Thyroid gland (tissue), 4 donors: ENCODE measurements at places on chromosomes 12 and 14. TPM values are rescaled to one million over a fixed set of nuclear protein-coding genes. Genes with fewer than 3 reads are reported as not detected.

Gene CCDC197
- not detected for total RNA-seq

Gene PZP
- not detected for total RNA-seq

Gene INHBC
- 0.33 TPM for total RNA-seq

Gene PMCH
- not detected for total RNA-seq

Gene DDX11
- total RNA-seq = 33.9 TPM

Gene ABCD2
- 0.68 TPM for total RNA-seq

DNA sequence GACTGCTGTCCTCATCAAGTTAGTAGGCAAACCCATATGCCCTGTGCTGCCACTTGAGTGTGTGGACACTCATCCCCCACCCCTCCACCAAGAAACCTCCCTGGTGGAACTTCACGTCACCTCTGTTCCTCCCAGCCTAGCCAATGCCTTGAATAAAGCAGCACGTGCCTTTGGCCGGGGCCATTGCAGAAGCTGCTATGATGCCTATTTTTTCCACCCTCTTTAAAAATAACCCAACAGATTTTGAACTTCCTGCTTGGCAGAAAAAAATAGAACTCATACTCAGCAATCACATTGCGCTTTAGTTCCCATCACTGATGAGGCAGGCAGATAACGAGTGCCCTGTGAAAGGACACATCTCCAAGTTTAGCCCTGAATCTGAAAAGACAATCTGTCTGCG is 23.1 kb upstream of the PWP1 start:
- no peak overlapping the region for H3K4me3 ChIP-seq
- H3K27ac ChIP-seq = no peak overlapping the region
- peaks cover 4% of the 10 kb centered on the region for H3K36me3 ChIP-seq
- H3K4me1 ChIP-seq = no peaks in the 10 kb centered on the region
- no peak for DNase-seq

DNA sequence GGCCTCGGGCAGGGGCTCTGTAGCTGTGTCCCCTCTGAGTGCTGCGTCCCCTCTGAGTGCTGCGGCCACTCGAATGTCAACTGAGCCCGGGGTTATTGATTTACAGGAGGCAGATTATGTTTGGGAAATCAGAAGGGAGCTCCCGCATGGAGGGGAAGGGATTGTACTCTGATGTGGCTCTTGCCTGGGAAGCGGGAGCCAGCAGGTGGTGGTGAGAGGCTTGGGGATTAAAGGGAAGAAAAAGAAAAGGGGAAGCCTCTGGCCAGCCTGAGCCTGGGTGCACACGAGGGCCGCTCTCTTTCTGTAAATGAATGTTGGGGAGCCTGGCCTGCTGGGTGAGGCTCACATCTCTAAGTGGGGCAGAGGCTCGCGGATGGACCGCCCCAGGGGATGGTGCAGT is 143.7 kb downstream of the AACS start:
- no peak for DNase-seq
- H3K4me1 ChIP-seq = no peaks in the 10 kb centered on the region
- no peaks in the 10 kb centered on the region for H3K27me3 ChIP-seq
- no peak overlapping the region for H3K27ac ChIP-seq

DNA sequence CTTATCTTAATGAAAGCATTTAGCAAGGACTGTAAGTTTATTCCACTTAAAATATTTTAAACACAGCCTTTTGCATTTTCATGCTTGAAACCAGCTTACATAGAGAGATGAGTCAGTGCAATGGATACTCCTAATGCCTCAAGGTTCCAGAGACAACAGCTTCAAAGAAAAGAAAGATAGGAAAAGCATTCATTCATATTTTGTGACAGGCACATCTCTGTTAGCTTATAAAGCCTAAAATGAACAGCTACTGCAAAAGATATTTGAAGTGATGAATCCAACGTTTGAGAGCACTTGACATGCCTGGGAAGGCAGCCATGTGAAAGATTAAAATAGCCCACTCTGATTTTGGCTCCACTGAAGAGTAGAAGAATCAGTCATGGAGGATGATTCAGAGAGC is 814.5 kb downstream of the RPS29 start:
- H3K4me3 ChIP-seq = no peak overlapping the region
- H3K27ac ChIP-seq = peak overlapping the region; percentile 65
- H3K27me3 ChIP-seq = no peaks in the 10 kb centered on the region
- peak; percentile 76 for DNase-seq

DNA sequence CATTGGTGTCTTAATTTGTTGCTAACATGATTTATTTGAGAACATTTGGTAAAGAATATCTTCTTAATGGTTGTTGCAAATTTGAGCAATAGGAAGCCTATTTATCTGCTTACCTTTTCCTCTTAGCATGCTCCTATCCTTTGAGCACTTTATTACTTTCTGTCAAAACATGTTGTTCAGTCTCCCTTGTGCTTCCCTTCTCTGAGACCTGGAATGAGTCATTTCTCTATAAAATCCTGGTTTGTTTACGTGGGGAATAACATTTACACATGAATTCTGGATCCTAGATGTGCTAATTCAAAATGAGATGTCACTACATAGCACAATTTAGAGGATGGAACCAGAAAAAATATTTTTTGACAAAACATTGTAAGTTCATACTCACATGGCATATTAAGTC is 844.0 kb upstream of the LRFN5 start:
- H3K27me3 ChIP-seq = no peaks in the 10 kb centered on the region
- H3K4me1 ChIP-seq = no peaks in the 10 kb centered on the region
- DNase-seq = no peak

GRCh38 chr12:91978143-91978542 is 167.5 kb downstream of the BTG1 start:
- H3K4me3 ChIP-seq = no peak overlapping the region
- DNase-seq = no peak
- H3K36me3 ChIP-seq = no peaks in the 10 kb centered on the region
- no peaks in the 10 kb centered on the region for H3K27me3 ChIP-seq
- H3K4me1 ChIP-seq = no peaks in the 10 kb centered on the region
- no peak overlapping the region for H3K27ac ChIP-seq

DNA sequence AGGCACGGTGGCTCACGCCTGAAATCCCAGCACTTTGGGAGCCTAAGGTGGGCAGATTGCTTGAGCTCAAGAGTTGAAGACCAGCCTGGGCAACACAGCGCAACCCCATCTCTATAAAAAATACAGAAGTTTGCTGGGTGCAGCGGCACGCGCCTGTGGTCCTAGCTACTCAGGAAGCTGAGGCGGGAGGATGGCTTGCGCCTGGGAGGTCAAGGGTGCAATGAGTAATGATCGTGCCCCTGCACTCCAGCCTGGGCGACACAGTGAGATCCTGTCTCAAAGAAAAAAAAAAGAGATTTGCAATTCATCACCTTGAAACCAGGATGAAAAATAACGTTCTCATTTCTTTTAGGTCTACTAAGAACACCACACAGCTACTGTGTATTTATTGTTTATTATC is 4.0 kb downstream of the STX2 start:
- no peaks in the 10 kb centered on the region for H3K27me3 ChIP-seq
- H3K36me3 ChIP-seq = no peaks in the 10 kb centered on the region
- H3K27ac ChIP-seq = no peak overlapping the region
- no peaks in the 10 kb centered on the region for H3K4me1 ChIP-seq
- DNase-seq = no peak

GRCh38 chr12:32252199-32253073 is 145.8 kb downstream of the BICD1 start:
- H3K4me1 ChIP-seq = no peaks in the 10 kb centered on the region
- no peaks in the 10 kb centered on the region for H3K27me3 ChIP-seq
- no peak overlapping the region for H3K27ac ChIP-seq

GRCh38 chr12:105047308-105047707 is 37.0 kb downstream of the ALDH1L2 start:
- H3K4me3 ChIP-seq = no peak overlapping the region
- H3K4me1 ChIP-seq = peaks cover 4% of the 10 kb centered on the region
- no peaks in the 10 kb centered on the region for H3K36me3 ChIP-seq
- DNase-seq = no peak
- H3K27me3 ChIP-seq = no peaks in the 10 kb centered on the region

- no peak overlapping the region for H3K27ac ChIP-seq
- no peaks in the 10 kb centered on the region for H3K27me3 ChIP-seq
- H3K4me3 ChIP-seq = no peak overlapping the region
- peak; percentile 43 for DNase-seq
These were observed 11.9 kb upstream of the CIPC start for GRCh38 chr14:77086017-77086727.

- H3K27ac ChIP-seq = peak overlapping the region; percentile 88
- DNase-seq = no peak
- peaks cover 88% of the 10 kb centered on the region for H3K4me1 ChIP-seq
- no peaks in the 10 kb centered on the region for H3K36me3 ChIP-seq
- no peaks in the 10 kb centered on the region for H3K27me3 ChIP-seq
These were observed 36.3 kb upstream of the PNMA1 start for GRCh38 chr14:73750531-73750901.

DNA sequence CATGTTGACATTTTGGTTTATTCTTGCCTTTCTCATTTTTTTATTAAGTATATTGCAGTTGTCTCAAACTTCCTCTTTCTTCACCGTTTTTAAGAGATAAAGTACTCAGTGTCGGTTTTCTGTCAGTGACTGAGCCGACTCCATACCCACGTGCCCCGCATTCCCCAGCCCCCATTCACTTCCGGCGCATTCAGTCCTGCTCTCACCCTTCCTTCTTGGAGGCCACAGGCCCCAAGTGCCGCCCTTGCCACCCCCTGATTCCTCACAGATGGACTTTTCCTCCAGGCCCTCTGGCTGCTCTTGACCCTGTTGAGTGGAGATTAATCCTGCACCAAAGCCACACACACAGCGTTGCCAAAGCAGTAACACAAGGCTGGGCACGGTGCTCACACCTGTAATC is 19.1 kb upstream of the DNAH10 start:
- peaks cover 44% of the 10 kb centered on the region for H3K36me3 ChIP-seq
- no peaks in the 10 kb centered on the region for H3K27me3 ChIP-seq
- no peak overlapping the region for H3K4me3 ChIP-seq
- no peaks in the 10 kb centered on the region for H3K4me1 ChIP-seq
- no peak overlapping the region for H3K27ac ChIP-seq
- DNase-seq = no peak

DNA sequence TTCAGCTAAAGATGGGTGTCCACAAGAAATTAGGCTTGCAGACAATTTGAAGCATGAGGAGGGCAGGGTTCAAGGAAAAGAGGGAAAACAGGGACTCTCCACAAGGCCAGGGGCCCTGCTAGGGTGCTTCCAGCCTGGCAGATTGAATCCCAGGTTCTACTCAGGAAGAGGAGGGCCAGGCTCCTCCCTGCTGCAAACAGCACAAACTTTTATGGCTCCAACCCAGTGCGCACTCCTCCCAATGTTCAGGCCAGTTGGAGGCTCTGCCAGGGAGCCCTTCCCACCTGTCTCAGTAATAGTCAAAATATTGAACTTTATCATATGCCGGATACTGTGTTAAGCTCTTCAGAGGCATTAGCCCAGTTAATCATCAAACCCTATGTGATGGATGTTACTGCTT is 244.4 kb downstream of the SYT1 start:
- no peaks in the 10 kb centered on the region for H3K4me1 ChIP-seq
- H3K27me3 ChIP-seq = no peaks in the 10 kb centered on the region
- H3K36me3 ChIP-seq = no peaks in the 10 kb centered on the region
- H3K27ac ChIP-seq = no peak overlapping the region
- no peak overlapping the region for H3K4me3 ChIP-seq
- DNase-seq = no peak

DNA sequence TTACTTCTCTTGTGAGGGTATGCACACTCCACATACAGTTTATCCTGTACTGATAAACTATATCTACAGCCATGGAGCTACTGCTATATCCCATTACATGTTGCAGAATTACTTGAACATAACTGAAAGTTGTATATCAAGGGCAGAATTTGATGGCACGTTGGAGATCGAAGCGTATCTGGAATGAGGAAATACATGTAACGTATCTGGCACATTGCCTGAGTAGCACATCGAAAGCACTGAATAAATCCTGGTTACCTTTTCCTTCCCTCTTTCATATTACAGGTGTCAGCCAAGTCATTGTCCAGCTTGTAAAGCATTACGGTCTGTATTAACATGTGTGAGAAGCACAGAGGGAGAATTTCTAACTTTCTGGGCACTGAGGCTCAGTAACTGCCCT is 42.1 kb upstream of the LIN7A start:
- no peak for DNase-seq
- H3K27me3 ChIP-seq = no peaks in the 10 kb centered on the region
- H3K4me1 ChIP-seq = no peaks in the 10 kb centered on the region
- H3K36me3 ChIP-seq = no peaks in the 10 kb centered on the region
- no peak overlapping the region for H3K27ac ChIP-seq
- no peak overlapping the region for H3K4me3 ChIP-seq

- DNase-seq = no peak
- H3K27ac ChIP-seq = no peak overlapping the region
- H3K4me3 ChIP-seq = no peak overlapping the region
- no peaks in the 10 kb centered on the region for H3K4me1 ChIP-seq
- no peaks in the 10 kb centered on the region for H3K27me3 ChIP-seq
- no peaks in the 10 kb centered on the region for H3K36me3 ChIP-seq
These were observed 3.3 kb downstream of the CD4 start for GRCh38 chr12:6792522-6793201.

DNA sequence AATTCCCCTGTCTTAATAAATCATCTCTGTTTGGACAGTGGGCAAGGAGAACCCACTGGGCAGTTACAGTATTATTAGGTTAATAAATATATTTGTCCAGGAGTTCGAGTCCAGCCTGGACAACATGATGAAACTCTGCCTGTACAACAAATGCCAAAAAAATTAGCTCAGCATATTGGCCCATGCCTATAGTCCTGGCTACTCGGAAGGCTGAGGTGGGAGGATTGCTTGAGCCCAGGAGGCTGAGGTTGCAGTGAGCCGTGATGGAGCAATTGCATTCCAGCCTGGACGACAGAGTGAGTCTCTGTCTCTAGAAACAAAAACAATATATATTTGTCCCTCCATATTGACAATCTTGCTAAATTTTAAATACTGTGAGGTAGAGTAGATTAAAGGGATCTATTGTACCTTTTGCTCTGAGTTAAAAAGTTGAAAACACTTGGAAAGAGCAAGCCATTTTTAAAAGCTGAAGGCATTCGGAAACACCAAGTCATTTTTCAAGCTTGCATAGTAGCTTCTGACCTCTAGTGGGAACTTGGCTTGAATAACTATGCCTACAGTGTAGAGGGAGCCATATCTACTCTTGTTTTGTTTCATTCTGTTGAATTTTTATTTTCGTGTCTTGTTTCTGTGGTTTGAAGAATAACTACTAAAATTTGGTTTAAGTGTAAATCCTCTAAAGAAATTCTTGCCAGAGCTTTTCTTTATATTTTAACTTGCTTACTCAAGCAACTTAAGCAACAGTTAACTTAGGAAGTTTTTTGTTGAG is 14.6 kb upstream of the EEA1 start:
- no peak overlapping the region for H3K27ac ChIP-seq
- no peaks in the 10 kb centered on the region for H3K4me1 ChIP-seq
- DNase-seq = no peak
- H3K36me3 ChIP-seq = no peaks in the 10 kb centered on the region
- H3K4me3 ChIP-seq = no peak overlapping the region

DNA sequence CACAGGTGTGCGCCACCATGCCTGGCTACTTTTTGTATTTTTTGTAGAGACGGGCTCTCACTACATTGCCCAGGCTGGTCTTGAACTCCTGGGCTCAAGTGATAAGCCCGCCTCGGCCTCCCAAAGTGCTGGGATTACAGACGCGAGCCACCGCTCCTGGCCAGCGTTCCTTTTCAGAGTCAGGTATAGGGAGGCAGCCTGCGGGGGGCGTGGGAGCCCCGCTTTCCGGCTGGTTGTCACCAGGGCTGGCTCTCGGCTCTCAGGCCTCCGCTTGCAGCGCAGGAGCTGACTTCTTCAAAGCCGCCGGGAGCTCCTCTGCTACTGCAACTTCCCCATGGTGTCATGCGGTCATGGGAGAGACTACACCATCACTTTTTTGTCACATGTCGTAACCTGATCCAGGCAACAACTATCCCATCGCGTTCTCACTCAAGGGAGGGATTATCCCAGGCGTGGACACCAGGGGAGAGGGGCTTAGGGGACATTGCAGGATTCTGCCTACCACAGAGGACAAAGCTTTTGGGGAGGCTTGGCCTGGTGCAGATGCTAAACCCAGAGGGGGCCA is 129.4 kb downstream of the SCARB1 start:
- H3K27ac ChIP-seq = no peak overlapping the region
- no peaks in the 10 kb centered on the region for H3K36me3 ChIP-seq
- DNase-seq = no peak
- peaks cover 17% of the 10 kb centered on the region for H3K4me1 ChIP-seq
- no peak overlapping the region for H3K4me3 ChIP-seq
